ENCODE measurements at places on chromosomes 6 and 20.

GRCh38 chr6:63804381-63804956, 168.9 kb downstream of the PHF3 start:
- DNase-seq = no peak

- no peak for DNase-seq
Measured at GRCh38 chr6:19167251-19167650, 669.9 kb upstream of the ID4 start.

GRCh38 chr6:150427037-150427602, 58.3 kb downstream of the IYD start:
- no peak for DNase-seq

DNA sequence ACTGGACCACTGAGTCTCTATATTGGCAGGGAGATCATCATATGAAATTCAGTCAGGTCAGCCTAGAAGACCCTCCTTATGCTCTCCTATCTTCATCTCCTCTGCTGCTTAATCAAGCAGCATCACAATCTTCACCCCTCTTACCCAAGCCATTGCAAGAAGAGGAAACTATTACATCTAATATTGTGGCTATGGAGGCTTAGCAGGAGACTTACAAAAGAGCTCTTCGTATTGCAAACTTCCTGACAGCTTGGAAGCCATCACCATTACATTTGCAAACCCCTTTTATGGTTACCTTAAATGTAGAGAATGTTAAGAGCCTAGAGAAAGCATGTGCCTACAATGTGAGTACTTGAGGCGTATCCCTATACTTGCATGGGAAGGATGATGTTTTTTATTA, 87.2 kb upstream of the STXBP5 start:
- no peak for DNase-seq

DNA sequence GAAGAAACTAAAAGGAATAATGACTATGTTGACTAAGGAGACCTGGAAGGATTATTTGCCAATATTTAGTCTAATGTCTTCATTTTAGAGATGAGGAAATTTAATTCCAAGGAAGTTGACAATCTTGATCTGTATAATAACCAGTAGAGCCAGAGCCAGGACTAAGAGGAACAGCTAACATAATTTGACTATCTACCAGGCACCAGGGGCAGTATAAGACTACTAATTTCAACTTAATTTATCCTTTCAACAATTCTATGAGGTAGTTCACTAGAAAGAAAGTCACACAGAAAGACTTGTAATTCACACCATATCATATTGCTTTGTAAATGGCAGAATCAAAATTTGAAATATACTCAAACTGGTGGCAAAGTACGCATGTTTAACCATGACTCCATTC, 273.0 kb upstream of the STXBP5 start:
- DNase-seq = no peak

DNA sequence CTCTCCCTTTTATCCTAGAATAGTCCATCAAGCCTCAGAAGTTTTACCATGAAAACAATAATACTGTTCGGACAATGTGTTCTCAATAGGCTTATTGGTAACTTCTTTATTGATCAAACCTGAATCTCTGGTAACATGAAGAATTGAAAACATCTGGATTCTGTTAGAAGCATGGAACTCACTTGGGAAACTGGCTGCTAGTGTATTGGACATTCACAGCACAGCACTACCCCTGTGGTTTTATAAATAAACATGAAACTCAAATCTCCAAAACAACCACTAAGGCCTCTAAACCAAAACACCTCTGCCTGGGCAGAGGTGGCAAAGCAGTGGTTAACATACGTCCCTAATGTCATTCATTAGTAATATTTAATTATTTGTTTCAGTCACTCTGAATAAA, 157.6 kb upstream of the KCNQ5 start:
- no peak for DNase-seq

GRCh38 chr20:45450097-45450818, 19.3 kb upstream of the WFDC2 start:
- DNase-seq = peak; percentile 25

DNA sequence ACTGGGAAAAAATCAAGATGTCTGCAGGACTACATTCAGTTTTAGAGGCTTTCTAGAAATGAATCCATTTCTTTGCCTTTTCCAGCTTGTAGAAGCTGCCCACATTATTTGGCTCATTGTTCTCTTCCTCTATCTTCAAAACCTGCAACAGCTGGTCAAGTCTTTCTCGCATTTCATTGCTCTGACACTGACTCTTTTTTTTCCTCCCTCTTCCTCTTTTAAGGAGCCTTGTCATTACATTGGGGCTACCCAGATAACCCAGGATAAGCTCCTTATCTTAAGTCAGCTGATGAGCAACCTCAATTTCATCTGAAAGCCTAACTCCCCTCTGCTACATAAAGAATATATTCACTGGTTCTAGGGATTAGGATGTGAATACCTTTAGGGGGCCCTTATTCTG, 53.2 kb upstream of the CEP162 start:
- DNase-seq = no peak

DNA sequence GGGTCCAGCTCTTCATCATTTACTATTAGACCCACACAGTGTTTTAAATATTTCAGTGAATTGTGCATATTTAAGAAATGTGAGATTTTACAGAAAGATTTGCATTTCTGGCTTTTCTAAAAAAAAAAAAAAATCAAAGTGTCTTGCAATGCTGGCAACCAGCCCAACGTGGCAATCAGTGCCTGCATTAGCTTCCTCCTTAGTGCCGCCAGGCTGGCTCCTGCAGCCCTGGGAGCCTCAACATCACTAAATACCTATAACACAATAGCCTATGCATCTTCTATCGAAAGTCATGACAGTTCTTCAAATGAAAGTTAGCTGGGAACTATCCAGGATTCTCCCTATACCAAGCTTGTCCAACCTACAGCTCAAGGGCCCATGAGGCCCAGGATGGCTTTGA, 9.4 kb upstream of the CD93 start:
- DNase-seq = no peak

DNA sequence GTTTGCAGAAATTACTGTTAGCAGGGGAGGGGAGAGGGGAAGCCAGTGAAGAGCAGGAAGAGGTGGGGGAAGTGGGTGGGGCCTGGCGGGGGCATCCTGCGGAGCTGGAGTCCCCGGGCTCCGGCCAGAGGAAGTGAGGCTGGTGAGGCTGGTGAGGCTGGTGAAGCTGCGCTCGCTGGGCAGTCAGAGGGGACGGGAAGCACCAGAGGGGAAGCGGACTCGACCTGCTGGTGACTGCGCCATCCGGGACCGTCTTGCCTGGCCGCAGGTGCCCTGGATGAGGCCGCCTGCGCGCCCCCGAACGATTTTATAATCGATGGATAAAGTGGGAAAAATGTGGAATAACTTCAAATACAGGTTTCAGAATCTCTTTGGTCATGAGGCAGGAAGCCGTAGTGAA, 635.3 kb upstream of the MARCKS start:
- DNase-seq = no peak

- DNase-seq = no peak
Measured at GRCh38 chr6:1616701-1617463, 7.2 kb downstream of the FOXC1 start.

GRCh38 chr6:2020909-2021308, 224.5 kb downstream of the GMDS start:
- no peak for DNase-seq

- no peak for DNase-seq
Measured at GRCh38 chr6:96015518-96016333, at the start of gene FUT9. Gene FUT9, plus strand, starts transcription at chr6:96015974. Its CDS starts 187,182 bp downstream, at chr6:96203156.

DNA sequence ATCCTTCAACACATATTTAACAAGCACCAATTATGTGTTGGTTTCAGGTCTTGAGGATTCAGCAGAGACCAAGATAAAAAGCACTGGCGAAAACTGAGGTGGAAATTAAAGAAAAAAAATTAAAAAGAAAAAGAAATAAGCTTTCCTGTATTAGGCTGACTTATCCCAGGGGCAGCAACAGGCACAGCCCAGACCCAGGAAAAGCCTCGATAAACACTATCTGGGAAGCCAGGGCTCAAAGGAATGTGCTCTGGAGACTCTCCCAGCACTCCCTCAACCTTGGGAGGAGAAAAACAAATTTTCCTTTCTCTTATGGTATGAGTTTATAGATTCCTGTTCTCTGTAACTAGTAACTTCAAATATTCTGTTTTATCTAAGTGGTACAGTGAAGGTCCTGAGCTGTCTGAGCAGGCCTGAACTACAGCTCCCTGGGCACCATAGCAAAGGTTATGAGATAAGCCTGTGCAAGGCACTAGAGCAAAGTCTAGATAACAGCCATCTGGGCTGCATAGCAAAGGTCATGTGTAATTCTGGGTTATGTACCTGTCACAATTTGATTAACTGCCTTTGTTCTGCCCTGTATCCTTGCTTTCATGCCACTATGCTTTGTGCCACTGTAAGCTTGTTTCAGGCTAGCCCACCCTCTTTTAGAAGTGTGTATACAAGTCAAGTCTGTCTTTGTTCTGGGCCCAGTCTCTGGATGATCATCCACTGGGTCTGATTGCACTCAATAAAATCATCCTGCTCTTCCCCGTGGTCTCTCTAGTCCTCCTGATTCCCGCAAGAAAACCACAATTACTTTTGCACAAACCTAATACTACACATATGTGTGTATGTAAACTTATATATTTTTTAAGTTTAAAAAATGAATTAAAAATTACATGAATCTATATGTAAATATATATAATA, 54.0 kb downstream of the IL22RA2 start:
- no peak for DNase-seq

DNA sequence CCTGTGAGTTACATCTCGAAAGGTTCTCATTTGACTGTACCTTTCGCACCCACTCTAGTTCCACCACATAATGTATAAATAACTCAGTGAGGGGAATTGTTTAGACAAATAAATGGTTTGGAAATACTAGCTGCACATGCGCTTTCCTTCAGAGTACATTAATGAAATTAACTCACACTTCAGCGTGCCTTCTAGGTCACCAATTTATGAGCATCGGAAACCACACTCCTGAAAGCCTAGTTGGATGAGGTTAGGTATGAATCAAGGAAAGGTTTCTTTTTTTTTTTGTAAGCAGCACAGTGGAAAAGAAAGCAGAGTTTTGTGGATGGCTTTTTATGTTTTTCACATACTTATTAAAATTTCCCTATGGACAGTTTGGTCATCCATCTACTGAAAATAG, 247.8 kb upstream of the TCF21 start:
- DNase-seq = no peak

- no peak for DNase-seq
Measured at GRCh38 chr20:60583741-60584140, 625.5 kb downstream of the CDH26 start.

DNA sequence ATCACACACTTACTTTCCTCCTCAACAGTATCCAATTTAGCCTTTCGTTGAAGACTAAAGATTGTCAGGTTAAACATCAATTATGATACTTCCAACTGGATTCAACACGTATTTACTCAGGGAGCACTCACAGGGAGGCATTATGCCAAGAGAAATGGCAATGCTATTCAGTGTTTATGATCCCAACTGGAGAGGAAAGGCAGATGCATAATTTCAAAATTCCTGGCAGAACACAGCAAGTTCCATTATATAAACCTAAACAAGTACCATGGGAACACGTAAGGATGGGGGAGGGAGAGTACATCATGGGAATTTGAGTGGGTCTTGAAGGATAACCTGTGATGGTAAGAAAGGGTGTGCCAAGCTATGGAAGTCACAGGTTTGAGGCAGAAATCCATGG, 112.7 kb downstream of the ISM1 start:
- DNase-seq = no peak

DNA sequence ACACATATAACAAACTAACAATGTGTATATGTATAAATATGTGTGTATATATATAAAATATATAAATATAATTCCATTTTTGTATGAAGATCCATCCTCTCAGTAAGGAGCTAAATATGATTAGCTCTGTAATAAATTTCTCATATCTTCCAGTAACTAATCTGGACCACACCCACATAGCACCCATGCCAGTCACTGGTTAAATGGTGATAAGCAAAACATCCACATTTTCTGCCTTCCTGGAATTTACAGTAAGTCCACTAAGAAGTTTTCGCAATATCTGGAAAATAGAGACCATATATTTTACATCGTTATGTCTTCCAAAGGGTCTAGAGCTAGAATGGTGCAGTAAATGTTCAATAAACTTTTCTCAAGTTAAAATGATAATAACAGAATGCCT, 151.5 kb upstream of the STMND1 start:
- no peak for DNase-seq

DNA sequence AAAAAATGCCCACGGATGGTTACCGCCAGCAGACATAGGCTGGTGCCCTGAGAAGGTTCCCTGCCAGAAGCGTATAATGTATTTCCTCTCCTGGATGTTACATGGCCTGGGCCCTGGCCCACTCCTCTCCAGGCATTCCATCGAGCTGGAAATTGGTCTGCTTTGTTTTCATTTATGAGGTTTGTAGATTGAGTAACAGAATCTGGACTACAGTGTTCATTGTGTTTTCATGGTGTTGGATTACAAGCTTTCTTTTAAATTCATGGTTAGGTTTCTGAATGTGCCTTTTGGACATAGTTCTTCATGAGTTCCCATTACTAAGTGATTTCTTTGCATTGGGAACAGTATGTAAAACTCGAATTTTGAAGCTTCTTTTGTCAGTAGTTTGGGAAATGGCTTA, 6.4 kb downstream of the TIAM2 start:
- DNase-seq = no peak

- no peak for DNase-seq
Measured at GRCh38 chr20:44271915-44272663, 25.0 kb downstream of the GDAP1L1 start.

GRCh38 chr6:38234141-38234540, 405.6 kb downstream of the BTBD9 start:
- DNase-seq = no peak

DNA sequence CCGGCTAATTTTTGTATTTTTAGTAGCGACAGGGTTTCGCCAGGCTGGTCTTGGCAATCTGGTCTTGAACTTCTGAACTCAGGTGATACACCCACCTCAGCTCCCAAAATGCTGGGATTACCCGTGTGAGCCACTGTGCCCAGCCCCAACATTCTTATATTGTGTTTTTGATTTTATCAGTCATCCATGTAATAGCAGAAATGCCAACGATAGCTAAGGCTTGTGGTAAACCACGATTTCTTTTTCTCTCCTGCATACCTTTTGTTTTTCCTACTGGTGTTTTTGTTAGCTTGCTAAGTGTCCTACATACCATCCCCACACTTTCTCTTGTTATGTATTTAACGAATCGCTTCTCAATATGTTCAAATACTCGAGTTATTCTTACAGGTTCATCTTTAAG, 12.1 kb downstream of the PHACTR2 start:
- DNase-seq = no peak

- DNase-seq = no peak
Measured at GRCh38 chr6:30766461-30767157, 22.3 kb upstream of the IER3 start.

DNA sequence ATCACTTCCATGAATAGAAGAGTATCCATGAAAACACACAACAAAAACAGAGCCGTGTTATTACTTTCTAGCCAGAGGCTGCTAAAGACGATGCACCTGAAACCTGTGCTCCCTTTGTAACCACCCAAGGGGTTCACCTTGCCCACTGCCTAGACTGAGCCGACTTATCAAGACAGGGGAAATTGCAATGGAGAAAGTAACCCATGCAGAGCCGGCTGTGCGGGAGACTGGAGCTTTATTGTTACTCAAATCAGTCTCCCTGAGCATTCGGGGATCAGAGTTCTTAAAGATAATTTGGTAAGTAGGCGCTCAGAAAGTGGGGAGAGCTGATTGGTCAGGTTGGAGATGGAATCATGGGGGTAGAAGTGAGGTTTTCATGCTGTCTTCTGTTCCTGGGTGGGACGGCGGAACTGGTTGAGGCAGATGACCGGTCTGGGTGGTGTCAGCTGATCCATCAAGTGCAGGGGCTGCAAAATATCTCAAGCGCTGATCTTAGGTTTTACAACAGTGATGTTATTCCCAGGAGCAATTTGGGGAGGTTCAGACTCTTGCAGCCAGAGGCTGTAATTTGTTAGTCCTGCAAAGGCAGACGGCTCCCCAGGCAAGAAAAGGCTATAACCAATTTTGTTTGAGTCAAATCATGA, 366.6 kb downstream of the PREX1 start:
- DNase-seq = no peak

- DNase-seq = no peak
Measured at GRCh38 chr20:48153523-48153922, 368.2 kb upstream of the SULF2 start.

Data from tibial nerve (tissue), 4 donors.